Fibroblast of upper back skin (primary cell): ENCODE measurements at places on chromosomes 6 and 20.

DNA sequence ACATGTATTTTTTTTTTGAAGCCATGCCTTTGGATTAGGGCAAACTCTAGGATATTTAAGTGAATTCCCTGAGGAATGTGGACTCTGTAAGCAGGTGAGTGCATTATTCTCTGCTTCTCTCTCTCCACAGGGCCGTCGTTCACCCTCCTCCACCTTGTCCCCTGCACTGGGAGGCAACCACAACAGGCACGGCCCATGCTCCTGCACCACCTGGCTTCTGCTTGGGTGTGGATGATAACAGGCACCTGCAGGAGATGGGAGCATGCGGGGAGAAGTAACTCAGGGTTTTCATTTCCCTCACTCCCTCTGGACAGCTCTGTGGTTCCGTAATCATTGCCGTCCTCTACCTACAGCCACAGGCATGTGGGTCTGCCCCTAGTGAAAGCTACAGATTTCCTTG lies 43.4 kb downstream of the HLA-C start:
- no peak for DNase-seq

GRCh38 chr6:90351696-90352095 lies 55.1 kb upstream of the BACH2 start:
- DNase-seq: peak; percentile 69

- DNase-seq: peak; percentile 20
Observed at GRCh38 chr20:63846128-63846771, 15.0 kb upstream of the ABHD16B start.

DNA sequence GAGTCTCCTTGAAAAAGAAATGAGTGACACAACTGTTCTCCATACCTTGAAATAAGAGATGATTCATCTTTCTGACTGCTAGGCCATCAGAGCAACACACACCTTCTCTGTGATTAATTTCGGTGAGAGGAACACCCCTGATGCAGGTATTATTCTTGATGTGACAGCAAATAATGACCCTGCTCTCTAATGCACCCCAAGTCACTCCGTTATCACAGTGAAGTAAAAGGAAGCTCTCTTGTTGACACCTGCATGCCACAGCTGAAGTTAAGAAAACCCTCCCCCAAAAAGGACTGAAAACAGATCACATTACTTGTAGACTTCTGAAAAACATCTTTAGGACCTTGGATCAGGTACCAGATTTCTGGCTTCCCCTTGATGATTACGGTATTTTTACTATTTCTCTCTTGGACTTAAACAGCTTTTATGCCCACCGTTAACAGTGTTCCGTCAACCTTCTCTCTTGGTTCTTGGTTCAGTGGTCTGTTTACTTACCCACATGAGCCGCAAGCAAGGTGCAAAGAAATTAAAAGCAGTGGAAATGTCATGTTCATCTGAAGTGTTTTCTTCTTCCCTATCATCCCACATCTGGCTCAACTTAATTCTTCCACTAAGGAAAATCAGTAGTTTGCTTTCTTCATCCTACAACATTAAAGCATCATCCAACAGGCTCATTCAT lies 249.7 kb downstream of the GMPR start:
- no peak for DNase-seq

GRCh38 chr20:64167676-64168075 lies 3.4 kb downstream of the MYT1 start:
- DNase-seq: no peak

- DNase-seq: no peak
Observed at GRCh38 chr20:52736507-52736906, 235.7 kb upstream of the TSHZ2 start.

DNA sequence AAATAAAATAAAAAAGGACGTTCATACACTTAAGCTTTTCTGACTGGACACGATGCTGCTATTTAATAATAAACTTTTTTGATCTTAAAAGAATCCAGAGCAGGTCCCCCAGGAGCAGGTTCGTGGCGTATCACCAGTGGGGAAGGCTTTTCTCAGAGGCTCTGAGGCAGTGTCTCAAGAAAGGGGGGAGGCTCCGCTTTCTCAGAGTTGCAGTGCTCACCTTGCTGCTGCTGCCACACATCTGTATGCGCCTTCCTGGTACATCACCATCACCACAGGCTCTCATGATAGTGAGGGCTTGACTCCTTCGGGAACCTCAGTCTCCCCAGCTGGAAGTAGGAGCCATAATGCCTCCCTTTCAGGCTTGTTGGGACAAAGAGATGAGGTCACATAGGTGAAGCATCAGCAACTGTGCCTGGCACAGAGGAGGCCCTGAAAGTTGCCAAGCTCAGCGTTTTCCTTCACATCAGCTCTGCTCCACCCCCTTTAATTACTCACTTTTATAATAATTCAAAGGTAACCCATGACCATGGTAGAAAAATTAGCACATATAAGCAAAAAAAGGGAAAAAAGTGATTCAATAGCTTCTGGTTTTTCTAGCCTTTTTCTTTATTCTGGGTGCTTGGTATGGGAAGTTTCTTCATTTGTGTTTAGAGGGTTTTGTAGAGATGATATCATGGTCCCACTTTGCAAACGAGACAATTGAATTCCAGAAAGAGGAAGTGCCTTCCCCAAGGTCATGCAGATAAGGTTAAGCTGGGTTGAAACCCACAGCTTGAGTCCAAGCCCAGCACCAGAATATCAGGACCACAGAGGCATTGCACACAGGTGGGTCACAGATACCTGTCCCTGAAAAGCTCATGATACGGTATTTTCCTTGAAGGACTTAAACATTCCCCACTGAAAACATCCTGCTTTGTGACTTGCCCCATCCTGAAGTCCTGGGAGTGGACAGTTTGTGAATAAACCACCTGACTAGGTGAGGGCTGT lies 24.5 kb downstream of the SRSF3 start:
- DNase-seq: no peak

- no peak for DNase-seq
Observed at GRCh38 chr6:11270030-11271027, 37.9 kb upstream of the NEDD9 start.

GRCh38 chr20:14821251-14821650 lies 483.8 kb upstream of the FLRT3 start:
- no peak for DNase-seq

- DNase-seq: peak; percentile 100
Observed at GRCh38 chr6:39882531-39882899, 51.7 kb downstream of the MOCS1 start.

DNA sequence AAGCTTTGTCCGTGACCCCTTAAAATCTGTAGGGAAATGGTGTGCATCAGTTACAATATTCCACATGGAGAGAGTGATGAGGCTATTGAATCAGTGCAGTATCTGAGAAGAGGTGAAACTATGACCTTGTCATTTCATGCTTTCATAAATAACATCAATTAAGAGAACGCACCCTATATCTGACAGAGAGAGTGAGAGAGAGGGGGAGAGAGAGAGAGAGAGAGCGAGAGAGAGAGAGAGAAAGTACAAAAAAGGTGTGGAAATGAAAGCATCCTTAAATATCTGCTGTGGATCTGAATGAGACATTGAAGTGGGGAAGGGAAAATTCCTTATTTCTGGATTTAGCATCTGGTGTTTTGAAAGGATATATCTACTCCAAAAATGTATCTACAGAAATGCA lies 12.4 kb downstream of the GSTA4 start:
- DNase-seq: no peak

DNA sequence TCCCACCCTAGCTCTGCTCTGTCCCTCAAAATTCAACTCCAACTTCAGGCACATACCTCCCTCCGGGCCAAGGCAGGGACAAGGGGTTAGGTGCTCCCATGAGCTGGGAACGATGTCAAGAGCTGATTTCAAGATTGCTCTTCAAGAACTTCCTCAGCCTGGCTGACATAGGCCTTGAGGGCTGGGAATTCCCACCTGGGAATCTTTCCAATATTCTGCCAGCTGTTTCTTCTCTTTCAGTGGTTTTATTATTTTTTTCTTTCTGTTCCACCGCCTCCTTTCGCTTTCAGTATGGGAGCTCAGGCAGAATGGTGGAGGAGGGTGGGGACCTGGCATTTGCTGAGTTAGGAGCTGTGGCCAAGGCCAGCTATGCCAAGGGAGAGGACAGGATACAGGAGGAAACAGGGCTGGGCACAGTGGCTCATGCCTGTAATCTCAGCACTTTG lies 33.7 kb downstream of the SRSF3 start:
- peak; percentile 68 for DNase-seq

GRCh38 chr6:27216874-27217273 lies 30.6 kb upstream of the PRSS16 start:
- DNase-seq: no peak

- DNase-seq: no peak
Observed at GRCh38 chr6:164021589-164022250, 607.2 kb downstream of the QKI start.

DNA sequence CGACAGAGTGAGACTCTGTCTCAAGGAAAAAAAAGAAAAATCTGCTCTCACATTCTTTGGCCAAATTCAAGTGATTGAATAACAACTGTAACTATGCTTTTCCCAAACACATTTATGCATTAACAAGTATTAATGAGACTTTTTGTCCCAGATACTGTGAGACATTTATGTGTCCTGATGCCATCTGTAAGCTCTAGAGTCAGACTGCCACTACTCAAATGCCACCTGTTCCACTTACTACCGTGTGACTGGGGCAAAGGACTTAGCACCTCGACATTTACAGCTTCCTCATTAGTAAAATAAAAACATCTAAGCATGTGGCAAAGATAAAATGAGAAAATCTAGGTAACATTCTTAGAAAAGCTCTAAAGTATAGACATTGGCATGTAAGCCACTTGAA lies 178.1 kb upstream of the MARCKS start:
- no peak for DNase-seq

DNA sequence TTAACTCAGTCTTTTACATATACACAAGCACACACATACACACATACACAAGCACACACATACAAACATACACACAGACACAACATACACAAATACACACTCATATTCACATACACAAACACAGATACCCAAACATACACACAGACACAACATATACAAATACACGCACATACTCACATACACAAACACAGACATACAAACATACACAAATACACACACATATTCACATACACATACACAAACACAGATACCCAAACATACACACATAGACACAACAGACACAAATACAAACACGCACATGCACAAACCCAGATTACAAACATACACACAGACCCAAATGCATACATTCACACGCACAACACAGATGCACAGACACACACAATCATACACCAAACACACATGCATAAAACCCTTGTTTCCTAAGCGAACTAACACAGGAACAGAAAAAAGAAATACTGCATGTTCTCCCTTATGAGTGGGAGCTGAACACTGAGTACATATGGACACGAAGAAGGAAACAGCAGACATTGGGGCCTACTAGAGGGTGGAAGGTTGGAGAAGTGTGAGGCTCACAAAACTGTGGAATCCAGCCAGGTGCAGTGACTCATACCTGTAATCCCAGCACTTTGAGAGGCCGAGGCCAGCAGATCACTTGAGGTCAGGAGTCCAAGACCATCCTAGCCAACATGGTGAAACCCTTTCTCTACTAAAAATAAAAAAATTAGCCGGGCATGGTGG lies 34.2 kb downstream of the PIM1 start:
- peak; percentile 69 for DNase-seq

GRCh38 chr20:17227669-17228623 lies 1.1 kb downstream of the PCSK2 start:
- peak; percentile 17 for DNase-seq

DNA sequence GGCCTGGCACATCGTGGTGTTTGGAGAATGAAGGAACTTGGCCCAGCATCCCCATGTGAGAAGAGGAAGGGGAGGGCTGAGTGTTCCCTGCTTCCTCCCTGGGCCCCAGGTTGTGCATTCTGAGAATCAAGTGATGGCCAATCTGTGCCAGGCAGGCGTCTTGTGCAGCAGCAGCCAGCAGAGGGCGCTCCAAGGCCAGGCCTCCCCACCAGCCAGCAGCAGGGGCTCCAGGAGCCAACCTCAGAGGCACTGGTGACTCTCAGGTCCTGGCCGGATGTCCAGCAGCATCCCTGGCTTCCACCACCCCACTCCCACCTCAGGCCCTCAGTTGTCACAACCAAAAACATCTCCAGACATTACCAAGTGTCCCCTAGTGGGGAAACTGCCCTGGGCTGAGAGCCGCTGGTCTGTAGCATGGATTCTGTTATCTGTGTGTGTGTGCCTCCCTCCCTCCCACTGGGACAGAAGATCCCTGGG lies 192.0 kb downstream of the PREX1 start:
- peak; percentile 38 for DNase-seq

DNA sequence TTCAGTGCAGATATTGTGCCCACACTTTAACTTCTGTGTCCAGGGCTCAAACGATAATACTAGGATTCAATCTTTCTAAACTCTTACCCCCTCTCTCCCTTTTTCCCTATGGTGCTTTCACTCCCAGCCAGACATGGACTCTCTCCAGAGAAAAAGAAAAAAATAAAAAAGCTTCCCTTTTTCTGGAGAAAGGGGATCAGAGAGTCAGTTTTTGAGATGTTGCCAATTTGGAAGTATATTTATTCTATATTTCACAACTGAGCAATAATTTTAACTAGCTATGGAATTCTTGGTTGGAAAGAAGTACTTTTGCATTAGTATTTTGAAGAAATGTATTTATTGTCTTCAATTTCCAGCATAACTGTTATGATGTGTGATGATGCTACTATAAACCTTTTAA lies 72.2 kb upstream of the ZFP64 start:
- DNase-seq: peak; percentile 45

- no peak for DNase-seq
Observed at GRCh38 chr6:27206806-27207205, 40.7 kb upstream of the PRSS16 start.
